NCI-H748 treated with DMSO at 0.1 percent for 48 hours (cell line): ENCODE measurements at places on chromosomes 2 and 18.

- DNase-seq, result no peak
These were observed 301.5 kb upstream of the MGAT5 start for GRCh38 chr2:133952420-133952819.

GRCh38 chr2:239179851-239180371, 220.9 kb downstream of the HDAC4 start:
- no peak for DNase-seq

DNA sequence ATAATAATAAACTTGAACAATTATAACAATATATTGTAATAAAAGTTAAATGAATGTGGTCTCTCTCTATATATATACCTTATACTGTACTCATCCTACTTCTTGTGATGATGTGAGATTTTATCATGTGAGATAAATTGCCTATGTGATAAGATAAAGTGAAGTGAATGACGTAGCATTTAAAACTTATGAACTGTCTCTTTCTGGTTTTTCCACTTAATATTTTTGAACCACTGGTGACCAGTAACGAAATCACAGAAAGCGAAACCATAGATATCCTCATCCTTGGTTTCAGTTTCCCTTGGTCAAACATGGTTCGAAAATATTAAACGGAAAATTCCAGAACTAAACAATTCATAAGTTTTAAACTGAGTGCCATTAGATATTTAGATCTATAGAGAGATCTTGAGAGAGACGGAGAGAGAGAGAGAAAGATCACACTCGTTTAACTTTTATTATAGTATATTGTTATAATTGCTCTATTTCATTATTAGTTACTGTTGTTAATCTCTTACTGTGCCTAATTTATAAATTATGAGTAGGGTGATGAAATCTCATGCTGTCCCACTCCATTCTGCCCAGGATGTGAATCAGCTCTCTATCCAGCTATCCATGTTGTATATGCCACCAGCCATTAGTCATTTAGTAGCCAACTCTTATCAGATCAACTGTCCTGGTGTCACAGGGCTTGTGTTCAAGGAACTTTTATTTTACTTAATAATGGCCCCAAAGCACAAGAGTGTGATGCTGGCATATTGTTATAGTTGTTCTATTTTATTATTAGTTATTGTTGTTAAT, 156.8 kb downstream of the THADA start:
- no peak for DNase-seq

DNA sequence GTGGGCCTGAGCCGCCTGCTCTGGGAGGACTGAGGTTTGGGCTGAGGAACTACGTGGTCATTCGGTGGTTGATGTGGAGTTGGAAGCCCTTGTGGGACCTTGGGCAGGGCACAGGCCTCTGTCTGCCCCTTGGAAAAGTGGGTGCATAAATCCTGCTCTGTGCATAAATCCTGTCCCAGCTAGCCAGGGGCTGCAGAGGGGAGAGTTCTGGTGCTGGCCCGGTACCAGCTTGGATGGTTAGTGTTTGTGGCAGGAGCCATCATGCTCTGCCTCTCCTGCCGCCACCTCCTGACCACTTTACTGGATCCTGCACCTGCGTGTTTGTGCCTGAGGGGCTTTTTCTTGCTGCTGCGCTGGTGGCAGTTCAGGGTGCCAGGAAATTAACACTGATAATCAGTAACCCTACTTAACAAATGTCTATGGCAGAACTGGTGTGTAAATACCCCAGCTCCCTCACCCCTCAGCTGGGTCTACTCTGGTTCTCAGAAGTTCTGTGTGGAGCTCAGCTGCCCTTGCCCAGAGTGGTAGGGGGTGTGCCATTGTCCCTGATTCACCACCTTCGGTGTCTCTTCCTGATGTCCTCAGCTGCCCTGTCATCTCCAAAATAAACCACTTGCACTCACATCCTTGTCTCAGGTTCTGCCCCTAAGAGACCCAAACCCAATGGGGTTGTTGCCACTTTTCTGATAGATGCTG, 156.8 kb downstream of the GLI2 start:
- no peak for DNase-seq

DNA sequence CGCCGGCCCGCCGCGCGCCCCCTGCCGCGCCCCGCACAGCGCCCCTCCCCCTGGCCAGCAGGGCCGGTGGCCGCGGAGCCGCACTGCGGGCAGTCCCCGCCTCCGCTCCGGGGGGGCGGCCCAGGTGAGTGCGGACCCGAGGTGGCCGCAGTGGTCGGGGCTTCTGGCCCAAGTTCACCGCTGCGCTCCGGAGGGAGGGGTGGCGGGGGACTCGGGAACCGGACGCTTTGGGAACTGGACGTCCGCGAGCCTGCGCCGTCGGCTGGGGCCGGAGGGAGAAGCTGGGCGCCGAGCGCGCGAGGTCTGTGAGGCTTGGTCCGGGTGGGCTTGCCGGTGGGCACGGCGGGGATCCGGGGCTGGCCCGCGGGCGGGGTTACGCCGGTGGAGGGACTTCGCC, 591 bp upstream of the LDLRAD4 start:
- no peak for DNase-seq

- DNase-seq, result no peak
These were observed 50.2 kb downstream of the UNC80 start for GRCh38 chr2:209821806-209822205.

DNA sequence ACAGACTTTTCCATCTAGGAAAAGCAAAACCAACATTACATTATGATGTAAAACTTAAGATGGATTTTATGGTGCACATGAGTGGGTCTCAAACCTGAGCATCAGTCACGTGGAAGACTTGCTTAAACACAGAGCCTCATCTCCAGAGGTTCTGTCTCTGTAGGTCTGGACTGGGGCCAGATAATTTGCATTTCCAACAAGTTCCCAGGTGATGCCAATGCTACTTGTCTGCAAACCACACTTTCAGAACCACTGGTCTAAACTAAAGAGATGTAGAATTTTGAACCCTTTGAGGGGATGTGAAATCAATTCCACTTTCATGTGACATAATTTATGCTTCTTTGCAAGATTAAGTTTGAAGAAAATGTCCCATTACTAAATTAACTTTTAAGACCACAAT, 522.8 kb downstream of the MBD2 start:
- DNase-seq, result no peak

DNA sequence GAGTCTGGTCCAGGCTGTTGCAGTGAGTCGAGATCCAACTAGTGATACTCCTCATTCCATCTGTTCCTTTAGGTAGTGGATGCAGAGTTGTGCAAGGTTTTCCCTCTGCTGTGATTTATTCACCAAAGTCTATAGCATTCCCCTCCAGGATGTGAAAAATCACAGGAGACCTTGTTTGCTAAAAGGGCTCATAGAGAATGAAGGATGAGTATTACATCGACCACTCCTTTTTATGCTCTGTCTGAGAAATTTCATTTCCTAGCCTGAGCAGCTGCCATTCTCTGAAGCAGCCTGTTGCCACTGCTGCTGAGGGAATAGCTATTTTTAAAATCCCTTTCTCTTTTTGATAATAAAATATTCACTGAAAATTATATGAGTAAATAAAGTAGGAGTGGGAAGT, 134.1 kb upstream of the LRRTM1 start:
- DNase-seq, result no peak

- DNase-seq, result no peak
These were observed 122.0 kb upstream of the REV1 start for GRCh38 chr2:99611786-99612185.

GRCh38 chr2:158724803-158725381, 70.2 kb upstream of the DAPL1 start:
- no peak for DNase-seq

GRCh38 chr2:231412618-231412963, 17.1 kb downstream of the B3GNT7 start:
- DNase-seq, result no peak

GRCh38 chr2:11042841-11043240, 112.4 kb upstream of the SLC66A3 start:
- DNase-seq, result no peak

DNA sequence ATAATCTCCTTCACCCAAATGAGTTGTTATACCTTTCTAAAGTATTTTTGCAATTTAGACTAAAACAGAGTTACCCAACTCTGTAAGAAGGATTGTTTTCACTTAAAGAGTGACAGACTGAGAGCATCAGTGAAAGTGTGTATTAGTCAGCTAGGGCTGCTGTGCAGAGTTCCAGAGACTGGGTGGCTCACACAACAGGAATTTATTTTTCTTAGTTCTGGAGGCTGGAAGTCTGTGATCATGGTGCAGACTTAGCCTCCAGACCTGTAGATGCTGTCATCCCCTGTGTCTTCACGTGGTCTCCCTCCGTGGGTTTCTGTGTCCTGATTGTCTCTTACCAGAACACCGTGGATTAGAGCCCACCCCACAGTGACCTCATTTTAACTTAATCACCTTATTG, 40.0 kb downstream of the BCL2L11 start:
- no peak for DNase-seq

GRCh38 chr2:75403991-75404428, 156.7 kb downstream of the EVA1A start:
- peak; percentile 11 for DNase-seq
